Sigmoid colon (tissue), 7 donors: ENCODE measurements at places on chromosomes 5 and 9.

DNA sequence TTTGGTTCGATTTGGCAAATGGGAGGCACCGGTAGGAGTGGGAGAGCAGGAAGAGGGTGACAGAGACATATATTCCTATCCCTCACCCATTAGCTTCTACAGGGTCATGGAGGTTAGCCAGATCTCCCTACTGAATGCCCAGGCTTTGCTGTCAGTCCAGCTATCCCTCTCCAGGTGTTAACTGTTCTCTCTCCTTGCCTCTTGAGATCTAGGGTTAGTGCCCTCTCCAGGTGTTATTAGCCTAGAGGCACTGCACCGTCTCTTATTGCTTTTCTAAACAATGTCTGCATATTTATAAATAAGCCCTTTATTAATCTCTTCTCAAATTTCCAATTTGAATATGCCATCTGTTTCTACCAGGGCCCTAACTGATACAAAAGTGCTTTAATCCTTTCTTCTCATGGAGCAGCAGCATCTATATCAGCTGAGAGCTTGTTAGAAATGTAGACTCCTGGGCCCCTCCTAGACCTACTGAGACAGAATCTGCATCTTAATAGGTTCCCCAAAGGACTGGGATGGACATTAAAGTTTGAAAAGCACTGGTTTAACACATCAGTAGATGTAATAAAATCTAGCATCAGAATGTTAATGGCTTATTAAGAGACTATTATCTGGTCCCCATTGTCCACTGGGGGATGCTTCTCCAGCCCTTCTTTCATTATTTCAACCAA lies 322.5 kb upstream of the SLC24A2 start:
- no peak for DNase-seq

GRCh38 chr9:81717747-81718077 lies 28.4 kb upstream of the TLE1 start:
- DNase-seq: no peak

- DNase-seq: no peak
These were observed 88.1 kb downstream of the FGF1 start for GRCh38 chr5:142597546-142598337.

- no peak for DNase-seq
These were observed 29.4 kb upstream of the MED10 start for GRCh38 chr5:6407558-6408259.

DNA sequence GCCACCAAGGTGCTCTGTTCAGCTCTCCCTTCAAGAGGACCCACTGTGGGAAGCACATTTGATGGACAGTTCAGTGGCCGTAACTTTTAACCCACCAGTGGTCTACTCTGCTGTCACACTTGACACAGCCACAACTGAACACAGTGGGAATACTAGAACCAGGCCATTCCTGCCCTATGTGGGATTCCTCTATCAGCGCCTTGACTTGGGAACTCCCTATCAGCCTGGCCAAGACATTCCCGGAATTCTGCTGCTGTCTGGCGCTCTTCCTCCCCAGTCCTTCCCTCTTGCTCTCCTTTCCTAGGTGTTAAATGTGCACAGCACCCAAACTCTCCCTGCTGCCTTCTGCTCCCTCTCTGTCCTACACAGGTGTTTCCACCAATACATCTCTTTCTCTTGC lies 23.1 kb upstream of the SH3PXD2B start:
- peak; percentile 49 for DNase-seq

GRCh38 chr9:122125509-122126330 lies 32.6 kb upstream of the TTLL11 start:
- peak; percentile 65 for DNase-seq

GRCh38 chr5:8613078-8613685 lies 744.2 kb downstream of the MTRR start:
- no peak for DNase-seq

DNA sequence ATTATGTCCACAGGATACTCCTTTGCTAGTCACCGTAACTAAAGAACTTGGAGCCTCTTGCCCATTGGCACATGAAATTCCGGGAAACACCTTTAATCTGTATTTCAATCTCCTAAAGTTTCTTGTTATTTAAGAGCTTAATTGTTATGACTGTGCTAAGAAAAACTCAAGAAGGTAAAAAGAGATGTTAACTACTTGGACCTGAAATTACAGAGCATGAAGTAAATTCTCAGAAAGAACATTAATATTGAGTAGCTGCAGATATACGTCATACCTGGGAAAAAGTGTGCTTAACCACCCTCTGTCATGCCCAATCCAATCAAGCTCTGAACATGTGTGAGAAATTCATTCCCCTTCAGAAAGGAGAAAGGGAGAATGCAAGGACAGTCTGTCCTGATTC lies 394.9 kb upstream of the PTGER4 start:
- no peak for DNase-seq

DNA sequence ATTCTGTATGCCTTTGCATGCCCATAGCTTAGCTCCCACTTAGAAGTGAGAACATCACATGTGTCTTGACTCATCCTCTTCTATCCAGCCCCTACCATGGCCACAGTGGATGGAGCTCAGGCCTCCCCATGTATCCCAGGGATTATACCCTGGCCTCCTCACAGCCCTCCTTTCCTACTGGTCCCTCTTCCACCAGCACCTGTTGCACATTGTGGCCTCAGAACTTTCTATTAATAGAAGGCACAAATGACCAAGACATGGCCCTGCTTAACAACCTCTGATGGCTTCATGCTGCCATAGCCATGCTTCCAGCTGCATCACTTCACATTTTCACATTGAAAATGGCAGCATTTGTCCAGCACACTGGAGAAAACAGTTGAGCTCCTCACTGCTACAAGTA lies 315.4 kb downstream of the CDK5RAP2 start:
- no peak for DNase-seq

- DNase-seq: no peak
These were observed 59.5 kb upstream of the PCA3 start for GRCh38 chr9:76704593-76705204.

DNA sequence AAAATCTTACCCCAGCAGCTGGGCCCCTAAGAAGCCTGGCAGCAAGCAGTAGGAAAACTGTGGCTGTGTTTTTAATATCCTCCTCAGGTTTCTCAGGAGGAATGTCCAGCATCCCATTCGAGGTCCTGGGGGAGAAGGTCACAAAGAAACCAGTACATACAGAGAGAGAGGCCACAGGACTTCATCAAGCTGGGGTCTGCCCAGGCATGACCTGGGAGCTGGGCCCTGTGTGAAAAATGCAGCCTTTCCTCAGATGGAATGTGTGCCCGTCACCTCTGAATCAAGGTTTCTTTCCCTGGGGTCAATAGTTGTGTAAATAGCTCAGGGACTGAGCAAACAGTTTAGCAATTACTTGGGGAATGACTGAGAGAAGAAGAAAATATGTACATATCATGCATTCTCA lies 33.9 kb upstream of the RAD23B start:
- DNase-seq: no peak

DNA sequence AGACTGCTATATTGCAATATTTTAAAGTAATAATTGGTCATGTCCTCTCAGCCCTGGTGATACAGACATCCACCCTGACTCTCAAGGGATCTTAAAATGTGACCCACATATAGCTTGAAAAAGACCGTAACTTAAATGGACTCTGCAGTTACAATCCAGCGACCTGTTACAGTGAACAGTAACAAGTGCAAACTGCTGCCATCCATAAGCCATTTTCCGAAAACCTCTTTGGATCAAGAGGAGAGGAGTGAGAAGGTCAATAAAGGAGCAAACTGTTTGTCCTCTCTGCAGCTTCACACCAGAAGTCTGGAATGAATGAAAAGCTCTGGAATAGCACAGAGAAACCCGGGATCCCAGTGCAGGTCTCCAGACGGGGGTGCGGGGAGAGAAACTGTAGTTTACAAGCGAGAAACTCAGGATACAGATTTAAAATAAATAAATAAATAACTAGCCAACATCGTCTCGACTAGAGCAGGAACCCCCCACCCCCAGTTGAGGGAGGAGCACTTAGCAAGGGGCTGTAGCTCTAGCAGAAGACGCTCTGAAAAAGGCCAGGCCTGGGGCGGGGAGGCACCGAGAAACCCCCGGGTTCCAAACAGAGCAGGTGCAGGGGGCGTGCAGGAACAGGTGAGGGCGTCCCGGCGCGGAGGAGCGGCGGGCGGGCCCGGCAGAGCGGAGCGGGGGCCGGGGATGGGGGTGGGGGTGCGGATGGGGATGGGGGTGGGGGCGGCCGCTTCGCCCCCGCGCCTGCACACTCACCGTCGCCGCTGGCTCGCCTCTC lies 572 bp downstream of the ZDHHC21 start:
- no peak for DNase-seq

GRCh38 chr5:120769312-120769872 lies 305.3 kb downstream of the PRR16 start:
- DNase-seq: no peak

DNA sequence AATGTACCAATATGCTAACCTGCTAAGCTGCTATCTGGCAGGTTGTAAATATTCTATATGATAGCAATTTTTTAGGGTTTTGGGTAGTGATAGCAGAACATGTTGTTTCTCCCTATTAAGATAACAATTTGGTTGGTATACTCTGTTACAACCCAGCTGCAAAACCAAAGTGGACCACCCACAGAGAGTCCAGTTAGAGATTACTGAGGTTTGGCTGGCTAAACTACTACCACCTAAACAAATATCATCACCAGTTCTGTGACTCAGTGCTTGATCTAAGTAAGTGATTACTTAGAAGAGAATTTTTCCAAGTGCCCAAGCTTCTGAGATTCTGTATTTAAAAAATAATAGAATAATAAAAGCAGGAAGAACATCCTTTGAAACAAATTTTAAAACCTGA lies 72.3 kb downstream of the XRCC4 start:
- DNase-seq: no peak

- no peak for DNase-seq
These were observed 265.0 kb upstream of the ZNF608 start for GRCh38 chr5:125011419-125011818.

DNA sequence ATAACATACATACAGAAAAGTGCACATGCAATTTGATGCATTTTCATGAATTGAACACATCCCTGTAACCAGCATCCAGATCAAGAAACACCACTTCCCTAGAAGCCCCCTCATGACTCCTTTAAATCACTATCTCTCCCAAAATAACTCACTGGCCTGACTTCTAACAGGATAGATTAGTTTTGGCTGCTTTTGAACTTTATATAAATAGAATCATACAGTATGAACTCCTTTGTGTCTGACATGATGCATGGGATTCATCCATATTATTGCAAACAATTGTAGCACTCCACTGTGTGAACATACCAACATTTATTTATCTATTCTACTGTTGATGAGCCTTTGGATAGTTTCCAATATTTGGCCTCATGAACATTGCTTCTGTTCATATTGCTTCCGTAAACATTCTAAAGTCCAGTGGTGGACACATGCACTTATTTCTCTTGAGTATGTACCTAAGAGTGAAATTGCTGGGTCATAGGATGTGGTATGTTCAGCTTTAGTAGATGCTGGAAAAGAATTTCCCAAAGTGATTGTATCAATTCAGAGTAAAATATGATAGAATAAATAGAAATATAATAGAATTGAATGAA lies 148.7 kb upstream of the GDNF start:
- no peak for DNase-seq

DNA sequence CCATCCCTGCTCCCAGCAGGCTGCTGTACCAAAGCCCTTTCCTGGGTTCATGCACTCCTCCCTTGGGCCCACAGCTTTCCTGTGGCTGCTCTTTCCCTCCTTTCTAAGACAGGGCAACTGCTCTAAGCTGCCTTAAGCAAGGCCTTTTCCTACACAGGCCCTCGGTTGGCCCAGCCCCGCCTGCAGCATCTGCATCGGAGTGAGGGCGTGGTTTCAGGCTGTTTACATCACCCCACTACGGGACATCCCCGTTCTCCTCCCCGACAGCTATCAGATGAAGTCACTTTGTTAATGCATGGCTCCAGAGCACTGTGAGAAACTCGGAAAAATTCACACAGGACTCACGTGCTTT lies 3.4 kb downstream of the DPH7 start:
- no peak for DNase-seq

DNA sequence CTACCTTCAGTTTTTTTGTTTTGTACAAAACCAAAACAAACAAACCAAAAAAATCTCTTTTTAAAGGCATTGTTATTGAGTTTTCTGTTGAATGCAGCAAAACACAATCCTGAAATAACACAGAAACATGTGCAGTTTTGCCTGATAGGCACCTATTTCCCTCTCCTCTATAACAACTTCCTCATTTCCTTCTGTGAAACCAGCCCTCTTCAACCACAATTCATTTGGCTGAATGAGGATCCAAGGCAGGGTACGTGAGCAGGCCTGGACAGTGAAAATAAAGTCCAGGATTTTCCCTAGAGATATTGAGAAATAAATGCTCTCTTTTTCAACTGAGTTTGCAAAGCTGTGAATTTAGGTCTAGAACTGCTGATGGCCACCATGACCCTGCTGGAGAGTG lies 134.8 kb upstream of the LARP1 start:
- no peak for DNase-seq

GRCh38 chr9:133133681-133134387 lies 12.8 kb upstream of the RALGDS start:
- DNase-seq: peak; percentile 96

DNA sequence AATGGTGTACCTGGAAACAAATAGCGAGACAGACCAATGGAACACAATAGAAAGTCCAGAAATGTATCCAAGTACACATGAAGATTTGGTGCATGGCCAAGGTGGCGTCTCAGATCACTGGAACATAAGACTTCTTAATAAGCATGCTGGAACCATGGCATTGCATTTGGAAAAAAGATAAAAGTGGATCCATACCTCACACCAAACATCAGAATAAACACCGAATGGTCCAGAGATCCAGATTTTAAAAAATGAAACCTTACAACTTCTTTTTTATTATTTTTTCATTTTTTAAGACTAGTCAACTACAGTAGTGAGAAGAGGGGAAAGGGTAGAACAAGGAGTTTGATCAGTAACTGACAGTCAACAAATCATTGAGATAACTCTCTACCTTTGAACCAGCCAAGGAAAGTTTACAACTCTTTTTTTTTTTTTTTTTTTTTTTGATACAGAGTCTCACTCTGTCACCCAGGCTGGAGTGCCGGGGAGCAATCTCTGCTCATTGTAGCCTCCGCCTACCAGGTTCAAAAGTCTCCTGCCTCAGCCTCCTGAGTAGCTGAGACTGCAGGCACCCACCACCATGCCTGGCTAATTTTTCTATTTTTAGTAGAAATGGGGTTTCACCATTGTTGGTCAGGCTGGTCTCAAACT lies 8.8 kb upstream of the DUSP1 start:
- DNase-seq: peak; percentile 63

GRCh38 chr5:142183561-142183960 lies 75.0 kb downstream of the NDFIP1 start:
- peak; percentile 21 for DNase-seq

DNA sequence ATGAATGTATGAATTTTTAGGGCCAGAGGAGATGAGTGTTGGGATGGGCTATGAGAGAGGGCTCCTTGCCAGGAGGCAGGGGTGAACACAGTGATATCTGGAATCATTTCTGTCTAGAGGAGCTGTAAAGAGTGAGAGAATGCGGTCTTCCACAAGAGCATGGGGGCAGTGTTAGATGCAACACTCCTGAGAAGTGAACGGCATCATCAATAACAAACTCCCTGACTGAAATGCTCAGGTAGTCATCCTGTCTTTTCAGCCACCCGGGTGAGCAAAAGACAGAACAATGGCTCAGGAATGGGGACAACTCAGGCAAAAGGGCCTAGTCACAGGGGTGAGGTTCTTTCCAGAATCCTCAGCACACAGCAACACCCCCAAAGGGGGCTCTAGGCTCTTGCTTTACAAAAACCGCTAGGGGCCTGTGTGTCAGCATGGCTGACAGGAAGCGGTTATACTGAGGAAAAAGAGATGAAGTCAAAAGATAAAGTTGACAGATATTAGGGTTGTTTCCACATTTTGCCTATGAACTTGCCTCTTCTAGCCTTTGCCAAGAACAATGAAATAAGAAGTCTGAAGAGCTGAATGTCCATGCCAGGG lies 104.6 kb upstream of the LRRTM2 start:
- DNase-seq: no peak

- DNase-seq: no peak
These were observed 389.4 kb downstream of the RAB3C start for GRCh38 chr5:58972301-58972700.
